Stimulated activated CD4-positive, alpha-beta T cell treated with anti-CD3 and anti-CD28 coated beads, TNF-alpha, amount 100 ng/mL, for 1 hour (primary cell): ENCODE measurements at places on chromosomes 5 and 9.

GRCh38 chr5:140270008-140270407 is 32.9 kb downstream of the PFDN1 start:
- no peak for DNase-seq

GRCh38 chr5:33934176-33934575 is 2.0 kb upstream of the RXFP3 start:
- no peak for DNase-seq

DNA sequence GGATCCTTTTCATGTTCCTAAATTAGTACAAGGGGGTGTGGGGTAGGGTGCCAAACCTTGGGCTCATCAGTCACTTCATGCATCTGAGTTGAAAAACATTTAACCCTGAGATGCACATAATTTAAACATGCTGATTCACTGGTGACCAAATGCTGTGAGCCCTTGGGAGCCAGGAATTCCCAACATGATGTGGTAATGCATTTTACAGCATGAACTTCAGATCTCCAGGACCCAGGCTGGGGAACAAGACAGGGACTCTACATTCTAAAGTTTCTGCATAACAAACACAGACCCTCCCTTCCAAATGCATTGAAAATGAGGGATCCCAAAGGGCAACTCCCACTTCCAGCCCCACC is 322.2 kb downstream of the NDUFS4 start:
- DNase-seq, result no peak

GRCh38 chr5:126636956-126637355 is 36.2 kb downstream of the PHAX start:
- DNase-seq, result no peak

DNA sequence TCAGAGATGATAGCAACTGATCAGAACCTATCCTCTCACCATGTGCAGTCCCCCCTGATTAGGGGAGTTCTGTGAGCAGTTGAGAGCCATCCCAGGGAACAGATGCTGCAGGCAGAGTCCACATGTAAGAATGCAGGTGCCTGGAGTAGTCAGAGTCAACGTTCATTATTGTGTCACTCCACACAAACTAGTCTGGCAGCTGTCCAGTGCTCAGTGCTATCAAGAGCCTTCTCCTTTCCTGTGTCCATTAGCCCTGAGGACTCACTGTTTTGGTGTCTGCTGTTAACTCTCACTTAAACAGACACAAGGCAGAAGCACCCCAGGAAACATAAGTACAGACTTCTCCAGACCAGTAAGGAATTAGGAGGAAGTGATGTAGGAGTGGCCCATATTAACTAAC is 2.5 kb downstream of the SH3TC2 start:
- DNase-seq, result no peak

- no peak for DNase-seq
Observed at GRCh38 chr5:107466233-107466769, 204.4 kb downstream of the EFNA5 start.

DNA sequence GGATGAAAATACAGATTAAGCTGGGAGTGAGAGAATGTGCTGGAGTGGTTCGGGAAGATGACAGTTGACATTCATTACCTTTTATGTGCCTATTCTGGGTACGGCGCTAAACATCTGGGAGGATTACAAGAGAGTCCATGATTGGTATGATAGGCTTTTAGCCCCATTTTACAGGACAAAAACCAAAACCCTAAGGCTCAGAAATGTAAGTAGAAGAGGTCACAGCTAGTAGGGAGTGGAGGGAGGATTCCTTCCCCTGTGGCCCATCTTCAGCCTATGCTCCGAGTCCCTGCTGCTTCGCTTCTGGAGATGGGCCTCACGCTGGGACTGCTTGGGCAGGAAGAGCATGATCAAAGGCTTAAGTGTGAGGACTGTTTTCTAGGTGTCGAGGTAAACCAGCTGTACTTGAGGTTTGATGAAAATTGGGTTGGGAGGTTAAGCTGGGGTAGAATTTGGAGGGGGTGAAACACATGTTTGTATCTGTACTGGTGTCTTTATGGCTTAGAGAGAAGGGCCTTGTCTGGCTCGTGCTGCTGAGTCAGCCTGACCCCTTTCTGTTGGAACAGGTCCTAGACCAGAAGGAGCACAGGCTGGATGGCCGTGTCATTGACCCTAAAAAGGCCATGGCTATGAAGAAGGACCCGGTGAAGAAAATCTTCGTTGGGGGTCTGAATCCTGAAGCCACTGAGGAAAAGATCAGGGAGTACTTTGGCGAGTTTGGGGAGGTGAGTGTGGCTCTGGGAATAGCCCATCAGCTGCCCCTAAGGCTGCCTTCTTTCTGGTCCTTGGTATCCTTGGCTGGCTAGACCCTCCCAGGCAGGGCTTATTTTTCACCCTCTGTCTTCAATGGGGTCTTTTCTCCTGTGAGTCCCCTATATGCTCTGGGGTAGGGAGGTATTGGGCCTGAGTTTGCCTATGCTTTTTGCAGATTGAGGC is 2.1 kb downstream of the HNRNPAB start:
- no peak for DNase-seq

DNA sequence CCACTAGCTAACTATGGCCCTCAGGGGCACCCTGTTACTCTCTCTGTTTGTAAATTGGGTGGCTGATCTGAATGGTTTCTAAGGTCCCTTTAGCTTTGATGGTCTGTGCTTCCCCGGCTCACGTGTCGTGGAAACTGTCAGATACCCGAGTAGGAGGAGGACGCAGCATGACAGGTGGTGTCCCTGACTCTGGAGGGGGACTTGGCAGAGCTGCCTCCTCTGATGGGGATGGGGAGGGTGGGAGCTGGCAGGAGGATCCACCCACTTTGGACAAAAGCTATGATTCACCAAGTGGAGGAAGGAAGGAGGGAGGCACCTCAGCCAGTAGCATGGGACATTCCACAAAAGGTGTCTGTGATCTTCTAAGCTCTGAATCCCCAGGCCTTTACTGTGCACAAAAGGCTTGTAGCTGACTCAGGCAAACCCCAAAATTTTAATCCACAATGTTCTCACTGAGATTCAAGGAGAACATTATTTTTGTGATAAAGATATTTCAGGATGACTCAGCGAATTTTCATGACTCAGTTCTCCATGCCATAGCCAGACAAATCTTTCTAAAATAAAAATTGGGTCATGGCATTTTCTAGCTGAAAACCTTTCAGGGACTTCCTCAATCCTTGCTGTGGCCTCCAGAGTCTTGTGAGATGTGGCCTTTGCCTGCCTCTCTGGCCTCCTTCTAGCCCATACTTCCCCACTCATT is 131.0 kb upstream of the BRINP1 start:
- DNase-seq, result no peak

DNA sequence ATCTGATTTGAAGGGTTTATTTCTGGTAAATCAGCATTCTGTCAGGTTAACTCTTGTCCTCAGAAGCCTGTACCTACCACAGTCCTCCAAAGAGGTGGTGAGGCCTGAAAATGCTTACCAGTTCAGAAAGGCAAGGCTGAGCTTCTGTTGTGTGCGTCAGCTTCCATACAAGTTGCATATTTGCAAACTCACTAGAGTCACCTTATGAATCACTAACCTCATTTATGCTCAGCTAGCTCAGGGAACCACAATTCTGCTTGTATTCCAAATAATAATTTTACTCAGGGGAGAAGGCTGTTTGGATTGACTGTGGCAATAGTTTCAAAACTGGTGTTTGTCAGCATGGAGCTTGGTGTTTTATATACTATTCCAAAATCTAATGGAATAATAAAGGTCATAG is 355.1 kb upstream of the RFX3 start:
- DNase-seq, result no peak

DNA sequence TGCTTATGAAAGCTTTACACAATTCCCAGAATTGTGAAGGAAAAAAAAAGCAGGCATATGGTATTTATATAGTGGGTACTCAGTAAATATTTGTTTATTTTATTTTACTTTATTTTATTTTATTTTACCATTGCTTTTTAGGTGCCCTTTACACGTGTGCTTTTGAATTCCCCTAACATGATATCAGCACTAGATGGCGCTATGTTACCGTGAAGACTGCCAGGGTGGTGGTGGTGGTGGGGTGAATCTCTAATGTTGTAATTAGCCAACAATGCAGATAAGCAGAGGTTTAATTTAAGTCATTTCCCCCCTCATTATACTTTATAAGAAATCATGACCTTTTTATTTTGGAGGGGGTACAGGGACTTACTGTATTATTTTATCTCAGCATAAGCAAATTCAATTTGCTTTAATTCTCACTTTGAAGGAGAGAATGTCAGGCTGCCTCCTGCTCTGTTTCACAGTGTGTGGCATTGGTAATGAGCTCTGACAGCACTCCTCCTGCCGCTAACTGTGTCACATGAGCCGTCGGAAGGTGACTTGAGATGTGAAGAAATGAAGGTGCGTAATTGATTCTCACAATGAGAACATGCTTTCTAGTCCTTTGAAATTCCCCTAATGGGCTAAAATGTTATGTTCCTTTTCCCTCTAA is 165.6 kb downstream of the YTHDC2 start:
- DNase-seq, result no peak

DNA sequence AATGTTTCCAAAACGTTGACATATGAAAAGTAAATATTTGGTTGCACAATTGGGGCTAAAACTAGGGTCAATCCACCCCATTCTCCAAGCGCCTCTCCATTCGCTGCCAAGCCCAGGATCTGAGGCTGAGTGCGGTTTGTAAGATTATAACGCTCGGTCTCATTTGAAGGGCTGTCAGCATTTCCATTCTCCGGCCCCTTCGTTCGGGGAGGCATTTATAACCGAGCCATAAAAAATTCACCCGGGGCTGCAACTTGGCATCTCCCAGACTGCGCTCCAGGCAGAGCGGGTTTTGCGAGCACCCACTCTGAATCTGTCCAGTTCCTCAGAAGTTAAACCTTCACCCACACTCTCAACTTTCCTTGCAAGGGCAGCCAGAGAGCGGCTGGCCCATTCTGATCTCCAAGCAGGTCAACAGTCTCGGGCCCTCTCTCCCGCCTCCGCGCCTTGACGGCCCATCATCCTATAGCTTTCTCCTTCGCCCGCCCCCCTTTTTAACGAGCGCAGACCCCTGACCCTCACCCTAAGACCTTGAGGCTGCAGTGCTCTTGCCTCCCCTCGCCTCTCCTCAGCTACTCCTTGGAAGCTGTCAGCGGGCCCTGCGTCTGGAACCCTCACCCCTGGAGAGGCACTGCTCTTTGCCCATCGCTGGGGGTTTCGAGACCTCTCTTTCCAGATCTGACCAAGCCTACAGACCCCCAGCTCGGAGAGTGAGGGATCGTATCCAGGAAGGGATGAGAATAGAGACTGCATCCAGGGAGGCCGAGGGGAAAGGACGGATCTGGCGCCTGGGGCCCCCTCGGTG is 1.1 kb downstream of the SLIT3 start:
- no peak for DNase-seq

GRCh38 chr5:89756955-89757354 is 652.6 kb downstream of the CETN3 start:
- no peak for DNase-seq

DNA sequence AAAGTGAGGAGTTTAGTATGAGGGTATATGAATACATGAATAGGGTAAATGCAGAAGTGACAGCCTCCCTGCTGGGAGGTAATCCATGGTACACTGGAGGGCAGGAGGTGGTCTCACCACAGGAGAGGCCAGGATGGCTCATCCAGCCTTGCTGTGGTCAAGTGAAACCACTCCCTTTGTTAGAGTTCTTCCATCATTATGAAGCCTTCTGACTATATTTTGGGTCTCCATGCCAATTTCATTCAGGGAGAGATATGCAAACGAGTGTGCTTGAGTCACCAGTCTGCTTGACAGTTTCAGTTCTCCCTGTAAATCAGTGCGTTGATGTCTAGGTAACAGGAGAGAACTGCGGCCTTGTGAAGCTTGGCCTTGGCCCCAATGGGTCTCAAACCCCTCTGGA is 16.4 kb downstream of the PPP3R2 start:
- no peak for DNase-seq

- DNase-seq, result no peak
Observed at GRCh38 chr5:54073735-54074134, 236.6 kb downstream of the ARL15 start.

- no peak for DNase-seq
Observed at GRCh38 chr9:124444166-124444565, 6.1 kb upstream of the ADGRD2 start.

GRCh38 chr9:121672986-121673385 is 21.6 kb downstream of the DAB2IP start:
- no peak for DNase-seq

- DNase-seq, result no peak
Observed at GRCh38 chr5:515273-515836, 8.9 kb downstream of the SLC9A3 start.

- no peak for DNase-seq
Observed at GRCh38 chr9:8229226-8229625, 429.6 kb upstream of the DMAC1 start.

- no peak for DNase-seq
Observed at GRCh38 chr5:111454198-111454622, 58.1 kb downstream of the STARD4 start.

DNA sequence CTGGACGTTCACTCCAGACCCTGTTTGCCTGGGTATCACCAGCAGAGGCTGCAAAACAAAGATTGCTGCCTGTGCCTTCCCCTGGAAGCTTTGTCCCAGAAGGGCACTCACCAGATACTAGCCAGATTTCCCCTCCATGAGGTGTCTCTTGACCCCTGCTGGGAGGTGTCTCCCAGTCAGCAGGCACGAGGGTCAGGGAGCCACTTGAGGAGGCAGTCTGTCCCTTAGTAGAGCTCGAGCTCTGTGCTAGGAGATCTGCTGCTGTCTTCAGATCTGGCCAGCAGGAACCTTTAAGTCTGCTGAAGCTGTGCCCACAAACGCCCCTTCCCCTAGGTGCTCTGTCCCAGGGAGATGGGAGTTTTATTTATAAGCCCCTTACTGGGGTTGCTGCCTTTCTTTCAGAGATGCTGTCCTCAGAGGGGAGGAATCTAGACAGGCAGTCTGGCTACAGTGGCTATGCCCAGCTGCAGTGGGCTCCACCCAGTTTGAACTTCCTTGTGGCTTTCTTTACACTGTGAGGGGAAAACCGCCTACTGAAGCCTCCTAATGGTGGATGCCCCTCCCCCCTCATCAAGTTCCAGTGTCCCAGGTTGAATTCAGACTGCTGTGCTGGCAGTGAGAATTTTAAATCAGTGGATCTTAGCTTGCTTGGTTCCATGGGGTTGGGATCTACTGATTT is 253.9 kb downstream of the SPATA31D1 start:
- DNase-seq, result no peak

DNA sequence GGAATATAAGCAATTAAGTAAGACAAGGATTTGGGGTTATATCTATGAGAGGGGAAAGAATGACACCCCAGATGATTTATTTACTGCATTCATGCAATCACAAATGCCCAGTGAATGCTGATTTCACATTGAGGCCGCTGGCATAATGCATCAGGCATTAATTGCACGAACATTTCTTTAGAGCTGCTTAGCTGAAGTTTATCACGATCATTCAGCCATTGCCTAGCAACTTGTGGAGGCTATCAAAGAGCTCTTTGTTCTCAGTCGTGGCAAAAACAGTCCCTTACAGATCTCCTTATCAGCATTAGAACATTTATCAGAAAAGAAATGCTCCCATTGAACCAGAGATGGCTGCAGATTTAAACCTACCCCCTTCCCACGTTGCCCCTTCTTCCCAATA is 88.7 kb upstream of the PRRC1 start:
- no peak for DNase-seq

- no peak for DNase-seq
Observed at GRCh38 chr5:37533851-37534250, 154.7 kb downstream of the WDR70 start.
